ENCODE measurements at places on chromosomes 12 and 14. TPM values are rescaled to one million over a fixed set of nuclear protein-coding genes. Genes with fewer than 3 reads are reported as not detected.

DNA sequence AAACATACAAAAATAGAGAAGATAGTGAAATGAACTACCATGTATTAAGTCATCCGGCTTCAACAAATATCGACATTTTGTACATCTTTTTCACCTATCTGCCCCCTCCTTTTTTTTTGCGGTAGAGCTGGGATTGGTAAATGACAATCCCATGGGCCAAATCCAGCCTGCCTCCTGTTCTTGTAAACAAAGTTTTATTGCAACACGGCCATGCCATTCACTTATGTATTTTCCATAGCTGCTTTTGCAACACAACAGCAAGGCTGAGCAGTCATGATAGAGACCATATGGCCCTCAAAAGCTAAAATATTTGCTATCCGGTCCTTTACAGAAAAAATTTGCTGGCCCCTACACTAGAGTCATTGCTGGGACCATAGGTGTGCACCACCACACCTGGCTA, 58.1 kb upstream of the PLEKHG3 start:
- no peak for DNase-seq

- DNase-seq: no peak
Measured at GRCh38 chr14:54253195-54253947, 143.4 kb upstream of the CDKN3 start.

GRCh38 chr14:32809255-32809654, 129.4 kb upstream of the NPAS3 start:
- DNase-seq: no peak

GRCh38 chr12:20865873-20866272, 55.4 kb downstream of the SLCO1B3 start:
- DNase-seq: no peak

GRCh38 chr12:96219700-96220206, 25.6 kb downstream of the ELK3 start:
- no peak for DNase-seq

DNA sequence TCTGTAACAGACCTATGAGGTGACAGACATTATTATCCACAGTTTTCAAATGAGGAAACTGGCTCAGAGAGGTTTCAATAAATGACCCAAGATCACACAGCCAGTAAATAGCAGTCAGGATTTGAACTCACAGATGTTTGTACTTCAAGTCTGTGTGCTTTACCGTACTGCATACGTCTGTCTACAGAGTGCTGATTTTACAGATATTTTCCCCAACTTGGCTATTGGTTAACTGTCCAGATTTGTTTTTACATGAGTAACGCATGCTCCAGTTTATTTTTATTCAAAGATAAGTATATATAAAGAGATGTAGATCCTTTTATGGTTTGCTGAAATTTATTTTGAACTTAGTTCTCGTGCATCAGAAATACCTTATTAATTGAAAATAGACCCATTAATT, 65.7 kb upstream of the SLC38A2 start:
- no peak for DNase-seq

- no peak for DNase-seq
Measured at GRCh38 chr12:120596901-120597300, 15.7 kb upstream of the POP5 start.

GRCh38 chr12:18643681-18644080, 94.1 kb downstream of the PLCZ1 start:
- DNase-seq: peak; percentile 63

DNA sequence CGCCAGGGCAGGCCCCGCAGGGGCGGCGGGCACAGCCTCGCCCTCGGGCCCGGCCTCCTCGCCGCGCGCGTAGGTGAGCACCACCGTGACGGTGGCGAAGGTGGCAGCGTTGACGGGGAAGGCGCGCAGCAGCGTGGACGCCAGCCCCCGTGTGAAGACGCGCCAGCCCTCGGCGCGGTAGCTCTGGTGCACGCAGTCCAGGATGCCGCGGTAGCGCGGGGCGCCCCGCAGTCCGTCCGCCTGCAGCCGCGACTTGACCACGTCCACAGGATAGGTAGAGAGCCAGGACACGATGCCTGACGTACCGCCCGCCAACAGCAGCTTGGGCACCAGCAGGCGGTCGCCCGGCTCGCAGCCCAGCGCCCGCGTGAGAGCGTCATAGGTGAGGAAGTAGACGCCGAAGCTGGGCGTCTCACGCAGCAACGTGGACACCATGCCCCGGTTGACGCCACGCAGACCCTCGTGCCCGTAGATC, 13.9 kb downstream of the SLC25A29 start:
- no peak for DNase-seq

GRCh38 chr12:96870946-96871345, 36.1 kb upstream of the NEDD1 start:
- no peak for DNase-seq

GRCh38 chr12:68856510-68856909, 48.5 kb downstream of the MDM2 start:
- DNase-seq: no peak

GRCh38 chr12:112862636-112863290, 44.0 kb upstream of the OAS1 start:
- no peak for DNase-seq

GRCh38 chr14:105388976-105389375, 9.4 kb upstream of the TEX22 start:
- DNase-seq: no peak

GRCh38 chr14:73368616-73369015, 89.7 kb downstream of the NUMB start:
- no peak for DNase-seq

GRCh38 chr12:27436029-27436428, 10.5 kb upstream of the SMCO2 start:
- DNase-seq: no peak

GRCh38 chr12:50387487-50387886, 8.9 kb downstream of the FAM186A start:
- DNase-seq: no peak

DNA sequence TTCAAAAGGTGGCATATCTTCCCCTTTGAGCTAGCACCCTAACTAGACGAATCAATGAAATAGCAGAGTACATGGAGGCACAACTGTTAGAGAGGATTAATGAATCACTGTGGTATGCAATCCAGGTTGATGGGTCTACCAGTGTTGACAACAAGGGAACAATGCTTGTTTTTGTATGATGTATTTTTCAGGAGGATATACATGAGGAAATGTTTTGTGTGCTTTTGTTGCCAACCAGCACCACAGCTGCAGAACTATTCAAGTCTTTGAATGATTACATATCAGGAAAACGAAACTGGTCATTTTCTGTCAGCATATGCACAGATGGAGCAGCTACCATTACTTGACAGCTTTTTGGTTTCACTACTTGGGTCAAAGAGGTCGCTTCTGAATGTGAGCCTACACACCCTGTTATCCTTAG, 142.6 kb downstream of the GPHN start:
- DNase-seq: no peak

- DNase-seq: no peak
Measured at GRCh38 chr14:68781161-68782021, 11.5 kb downstream of the ZFP36L1 start.

GRCh38 chr12:45644541-45644940, 85.0 kb upstream of the ARID2 start:
- no peak for DNase-seq

DNA sequence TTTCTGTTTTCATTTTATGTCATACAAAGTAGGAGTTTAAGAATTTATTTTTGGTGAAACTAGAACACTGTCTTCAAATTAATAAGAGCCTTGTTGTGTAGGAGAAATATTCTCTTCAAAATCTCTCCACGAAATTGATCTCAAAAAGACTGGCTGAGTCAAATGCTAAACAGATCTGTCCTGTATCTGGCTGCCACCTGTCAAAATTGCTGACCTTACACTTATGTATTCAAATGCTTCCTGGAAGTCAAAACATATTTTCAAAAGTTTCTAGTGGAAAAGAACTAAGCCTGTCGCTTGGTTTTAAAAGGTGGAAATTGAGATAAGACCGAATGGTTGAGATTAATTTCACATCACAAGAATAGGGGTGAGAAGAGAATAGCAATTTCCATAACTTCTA, 121.4 kb downstream of the RGS6 start:
- DNase-seq: no peak

DNA sequence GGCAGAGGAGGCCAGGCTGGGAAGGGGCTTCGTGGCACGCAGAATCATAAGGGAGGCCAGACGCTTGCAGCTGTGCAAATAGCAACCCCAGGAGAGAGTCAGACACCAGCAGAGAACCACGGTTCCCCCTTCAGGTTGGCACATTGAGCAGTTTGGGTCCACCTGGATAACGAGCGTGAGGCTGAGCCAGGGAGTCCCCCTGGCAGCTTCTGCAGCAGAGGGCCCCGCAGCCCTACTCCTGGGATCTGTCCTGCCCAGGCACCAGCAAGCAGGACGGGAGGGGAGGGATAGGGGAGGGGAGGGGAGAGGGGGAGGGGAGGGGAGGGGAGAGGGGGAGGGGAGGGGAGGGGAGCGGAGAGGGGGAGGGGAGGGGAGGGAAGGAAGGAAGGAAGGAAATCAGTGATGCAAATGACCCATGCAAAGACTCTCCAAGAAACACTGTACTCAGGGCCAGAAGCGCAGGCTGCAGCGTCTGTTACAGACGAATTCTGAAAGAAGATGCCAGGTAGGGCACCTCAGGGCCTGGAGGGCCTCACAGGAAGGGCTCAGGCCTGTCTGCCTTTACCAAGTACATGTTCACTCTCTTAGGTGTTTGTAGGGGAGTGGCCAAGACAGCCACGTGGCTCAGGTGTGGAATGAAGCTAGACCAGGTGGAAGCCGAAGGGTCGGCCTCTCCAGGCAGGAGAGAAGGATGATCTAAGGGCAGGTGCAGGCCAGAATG, 32.3 kb upstream of the MMP17 start:
- no peak for DNase-seq

- DNase-seq: peak; percentile 37
Measured at GRCh38 chr12:22625762-22626294, 857 bp downstream of the ETNK1 start.

- no peak for DNase-seq
Measured at GRCh38 chr12:105477873-105478272, 147.4 kb downstream of the C12orf75 start.

DNA sequence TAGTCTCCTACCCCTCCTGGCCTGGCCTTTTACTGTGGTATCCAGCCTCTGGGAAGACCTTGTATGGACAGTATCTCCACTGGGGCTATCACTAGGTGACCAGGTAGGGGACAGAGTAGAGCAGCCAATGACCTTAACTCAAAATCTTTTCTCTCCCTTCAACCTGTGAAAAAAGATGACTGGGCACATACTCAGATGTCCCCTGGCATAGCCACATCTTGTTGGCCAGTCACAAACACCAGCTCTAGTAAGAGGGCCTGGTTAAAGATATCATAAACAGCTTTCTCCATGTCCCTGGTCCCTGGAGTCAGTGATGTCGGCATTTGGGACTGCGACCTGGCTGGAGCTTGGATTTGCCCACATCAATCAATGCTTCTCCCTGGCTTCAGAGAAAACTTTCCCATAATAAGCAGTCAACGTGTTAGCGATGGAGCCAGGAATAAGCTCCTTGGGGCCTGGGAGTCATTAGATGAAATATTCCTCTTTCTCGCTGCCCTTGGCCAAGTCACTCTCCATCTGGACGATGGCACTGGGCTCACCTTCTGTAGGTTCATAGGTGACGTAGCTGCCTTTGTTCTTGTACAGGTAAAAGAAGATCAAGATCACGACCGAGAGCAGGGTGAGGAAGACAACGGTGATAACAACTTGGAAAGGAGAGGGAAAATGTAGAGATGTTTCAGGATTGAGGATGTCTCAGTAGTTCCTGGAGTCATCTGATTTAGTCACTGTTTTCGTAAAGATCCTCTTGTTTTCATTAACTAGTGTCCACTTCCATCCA, 7.0 kb downstream of the DAZAP2 start:
- no peak for DNase-seq

GRCh38 chr14:61737915-61738314, 24.3 kb upstream of the SNAPC1 start:
- no peak for DNase-seq

- no peak for DNase-seq
Measured at GRCh38 chr14:35819591-35820540, 6.3 kb upstream of the BRMS1L start.

DNA sequence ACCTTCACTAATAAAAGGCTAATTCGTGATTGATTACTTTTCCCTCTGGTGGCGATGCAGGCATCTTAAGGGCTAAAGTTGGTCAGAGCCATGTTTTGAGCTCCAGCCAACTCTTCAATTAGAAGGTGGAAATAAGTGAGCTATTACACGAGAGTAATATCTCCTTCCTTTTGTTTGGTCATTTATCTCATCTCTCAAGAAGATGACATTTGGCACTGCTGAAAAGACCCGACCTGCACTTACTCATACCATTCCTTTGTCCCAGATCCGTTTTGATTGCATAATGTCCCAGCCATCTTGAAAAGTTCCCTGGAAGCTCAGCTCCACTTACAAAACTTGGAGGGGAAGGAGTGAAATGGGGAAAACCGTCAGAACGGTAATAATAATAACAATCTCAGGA, 316.2 kb downstream of the VRK1 start:
- DNase-seq: no peak

DNA sequence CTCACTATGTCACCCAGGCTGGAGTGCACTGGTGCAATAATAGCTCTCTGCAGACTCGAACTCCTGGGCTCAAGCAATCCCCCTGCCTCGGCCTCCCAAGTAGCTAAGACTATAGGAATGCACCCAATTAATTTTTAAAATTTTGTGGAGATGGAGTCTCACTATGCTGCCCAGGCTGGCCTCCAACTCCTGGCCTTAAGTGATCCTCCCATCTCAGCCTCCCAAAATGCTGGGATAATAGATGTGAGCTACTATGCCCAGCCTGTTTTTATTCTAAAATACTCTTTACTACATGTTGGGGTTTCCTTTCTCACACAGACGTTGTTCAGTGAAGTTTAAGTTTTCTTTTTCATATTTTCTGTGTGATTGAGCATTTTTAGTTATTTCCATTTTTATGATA, 60.9 kb upstream of the DUSP6 start:
- DNase-seq: no peak

DNA sequence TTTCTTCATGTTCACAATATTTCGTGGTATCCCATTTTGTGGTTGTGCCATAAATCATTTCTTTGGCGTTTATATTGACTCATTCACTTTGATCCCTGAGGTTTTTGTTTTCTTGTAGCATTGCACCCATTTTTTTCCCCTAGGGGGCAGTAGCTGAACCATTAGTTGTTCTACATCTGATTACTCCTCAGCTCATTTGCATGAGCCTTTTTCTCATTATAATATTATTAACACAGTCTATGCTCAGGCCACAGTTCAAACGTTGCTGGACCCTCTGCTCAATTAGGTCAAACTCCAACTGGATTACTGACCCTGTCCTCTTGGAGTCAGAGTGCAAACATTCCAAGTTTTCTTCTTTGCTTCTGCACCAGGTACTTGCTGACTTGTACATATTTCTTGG, 475.4 kb upstream of the SEL1L start:
- DNase-seq: no peak

Gene OR4K15
- not detected for polyA plus RNA-seq

Gene IL26
- 0.12 TPM for polyA plus RNA-seq

Gene FAM181A
- polyA plus RNA-seq: not detected

Gene STYK1
- 1.0 TPM for polyA plus RNA-seq

Gene IFNG-AS1
- 0.27 TPM for polyA plus RNA-seq

Gene MSI1
- polyA plus RNA-seq: 8.9 TPM

Gene KRT5
- polyA plus RNA-seq: 0.37 TPM

Gene RNASE2
- 0.86 TPM for polyA plus RNA-seq

Gene PEBP1
- polyA plus RNA-seq: 305 TPM

Gene RNF10
- 167 TPM for polyA plus RNA-seq

Gene ESRRB
- polyA plus RNA-seq: 8.8 TPM

Gene GPR68
- 3.2 TPM for polyA plus RNA-seq

Gene MYF6
- polyA plus RNA-seq: 0.16 TPM

Gene RD3L
- not detected for polyA plus RNA-seq

Gene CCDC38
- polyA plus RNA-seq: 0.54 TPM
